ENCODE measurements at places on chromosomes 12 and 14.

DNA sequence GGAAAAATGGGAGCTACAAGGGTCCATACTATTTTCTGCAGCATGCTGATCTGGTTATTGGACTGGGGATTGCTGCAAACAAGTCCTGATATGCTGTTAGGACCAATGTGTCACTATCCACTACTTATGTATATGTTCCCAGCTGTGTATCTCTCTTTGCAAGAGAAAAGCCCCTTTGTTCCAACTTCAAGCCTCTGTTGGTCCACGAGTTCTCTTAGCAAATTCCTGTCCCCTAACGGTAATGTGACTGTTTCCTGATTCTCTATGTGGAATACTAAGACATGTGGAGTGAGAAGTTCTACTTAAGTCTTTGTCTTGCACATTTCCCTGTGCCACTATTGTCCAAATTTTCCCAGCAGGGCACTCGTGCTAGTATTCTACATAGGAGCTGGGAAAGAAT lies 557.7 kb downstream of the FSCB start:
- DNase-seq, result no peak

DNA sequence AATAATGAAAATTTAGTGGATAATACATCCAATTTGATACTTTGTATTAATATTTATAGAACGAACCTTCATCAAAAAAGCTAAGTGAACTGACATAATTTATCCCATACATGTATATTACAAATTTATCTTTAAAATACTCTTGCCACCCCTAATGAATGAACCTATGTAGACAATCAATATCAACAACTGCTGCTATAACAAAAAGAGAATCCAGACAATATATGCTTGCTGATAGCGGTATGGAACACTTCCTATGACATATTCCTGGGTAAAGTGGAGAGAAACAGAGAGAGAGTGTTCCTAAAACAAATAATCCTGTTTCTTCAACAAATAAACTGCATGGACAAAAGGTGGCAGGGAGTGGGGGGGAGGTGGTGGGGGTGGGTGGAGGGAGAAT lies 31.3 kb downstream of the TM7SF3 start:
- no peak for DNase-seq

GRCh38 chr14:104976198-104977007 lies 1.8 kb downstream of the AHNAK2 start:
- DNase-seq, result peak; percentile 65

- no peak for DNase-seq
Measured at GRCh38 chr14:53630336-53630735, 326.3 kb downstream of the BMP4 start.

GRCh38 chr12:105214670-105215375 lies 21.2 kb downstream of the APPL2 start:
- no peak for DNase-seq

DNA sequence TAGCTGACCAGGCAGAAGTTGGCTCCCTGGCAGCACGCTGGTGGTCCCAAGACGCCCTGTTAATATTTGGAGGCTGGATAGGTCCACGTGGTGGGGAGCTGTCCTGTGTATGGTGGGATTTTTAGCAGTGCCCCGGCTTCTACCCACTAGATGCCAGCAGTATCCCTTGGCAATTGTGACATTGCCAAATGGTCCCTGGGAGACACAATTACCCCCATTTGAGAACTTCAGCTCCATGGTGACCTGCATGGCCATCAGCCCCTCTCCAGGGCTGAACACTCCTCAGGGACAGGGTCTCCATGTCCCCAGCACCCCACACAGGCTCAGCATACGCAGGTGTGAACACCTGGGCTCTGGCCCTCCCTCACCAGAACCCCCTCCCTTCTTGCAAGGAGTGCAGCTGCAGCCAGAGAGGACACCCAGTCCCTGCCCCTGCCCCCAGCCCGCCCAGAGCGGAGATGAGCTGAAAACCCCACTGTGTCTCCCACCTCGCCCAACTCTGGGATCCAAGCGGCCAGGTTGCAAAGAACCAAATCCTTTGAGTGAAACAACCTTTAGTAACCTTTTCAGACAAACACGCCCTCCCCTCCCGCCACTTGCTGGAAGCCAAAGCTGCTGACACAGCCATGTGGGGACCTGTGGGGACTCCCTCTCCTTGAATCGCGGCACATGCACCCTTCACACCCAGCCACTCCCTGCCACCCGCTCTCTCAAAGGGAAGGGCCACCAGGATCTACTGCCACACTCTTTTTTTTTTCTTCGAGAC lies 120.4 kb downstream of the CALM1 start:
- DNase-seq, result no peak

GRCh38 chr12:121154793-121155375 lies 22.2 kb downstream of the P2RX7 start:
- DNase-seq, result no peak

DNA sequence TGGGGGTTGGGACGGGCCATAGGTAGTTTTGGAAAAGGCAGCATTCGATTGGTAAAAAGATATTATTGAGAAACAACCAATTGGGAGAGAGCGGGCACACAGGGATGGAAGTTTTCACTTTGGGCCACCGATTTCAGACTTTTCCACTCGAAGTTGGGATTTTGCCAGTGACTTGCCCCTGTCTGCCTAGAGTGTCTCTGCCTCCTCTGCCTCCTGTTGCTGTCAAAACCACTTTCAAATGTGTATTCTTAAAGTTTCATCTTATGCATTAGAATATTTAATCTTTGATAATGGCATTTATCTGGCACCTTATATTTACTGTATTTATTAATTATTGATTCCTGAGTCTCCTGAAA lies 182.3 kb downstream of the FUT8 start:
- DNase-seq, result no peak

DNA sequence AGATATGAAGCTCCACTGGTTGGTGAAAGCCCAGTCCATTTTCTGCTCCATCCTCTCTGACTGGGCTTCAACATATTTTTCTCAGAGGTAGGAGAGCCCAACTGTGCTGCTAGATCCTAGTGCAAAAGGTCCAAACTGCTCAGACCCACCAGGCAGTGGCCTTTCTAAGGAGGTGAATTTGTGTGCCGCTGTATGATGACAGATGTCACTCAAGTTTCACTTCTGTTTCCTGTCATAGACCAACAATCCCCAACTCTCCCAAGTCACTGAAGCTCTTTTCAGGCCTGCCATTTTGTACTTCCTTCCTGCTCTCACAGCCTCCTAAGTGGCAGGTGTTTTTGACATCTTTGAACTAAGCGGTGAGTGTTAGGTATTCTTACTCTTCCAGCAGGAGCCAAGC lies 16.4 kb upstream of the RNASE4 start:
- no peak for DNase-seq

DNA sequence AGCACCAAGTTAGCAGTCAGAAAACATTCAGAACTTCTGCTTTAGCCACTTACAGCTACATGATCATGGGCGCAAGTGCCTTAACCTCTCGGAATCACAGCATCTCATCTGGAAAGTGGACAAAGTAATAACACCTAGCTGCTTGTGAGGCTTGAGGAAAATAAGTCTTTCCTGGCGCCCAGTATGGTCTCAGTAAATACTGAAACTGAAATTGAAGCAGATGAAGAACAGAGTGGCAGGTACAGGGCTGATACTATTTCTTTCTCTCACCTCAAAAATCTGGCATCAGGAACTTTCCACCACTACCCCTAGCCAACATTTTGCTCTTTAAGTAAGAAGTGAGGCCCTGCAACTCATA lies 129.7 kb upstream of the FUT8 start:
- DNase-seq, result no peak

GRCh38 chr14:104805326-104805678 lies 4.4 kb downstream of the ZBTB42 start:
- no peak for DNase-seq

- DNase-seq, result no peak
Measured at GRCh38 chr12:108547686-108548085, 13.3 kb downstream of the SART3 start.

GRCh38 chr14:31029016-31029970 lies 3.1 kb upstream of the STRN3 start:
- no peak for DNase-seq

GRCh38 chr12:105032703-105033357 lies 46.7 kb downstream of the NOPCHAP1 start:
- DNase-seq, result no peak

DNA sequence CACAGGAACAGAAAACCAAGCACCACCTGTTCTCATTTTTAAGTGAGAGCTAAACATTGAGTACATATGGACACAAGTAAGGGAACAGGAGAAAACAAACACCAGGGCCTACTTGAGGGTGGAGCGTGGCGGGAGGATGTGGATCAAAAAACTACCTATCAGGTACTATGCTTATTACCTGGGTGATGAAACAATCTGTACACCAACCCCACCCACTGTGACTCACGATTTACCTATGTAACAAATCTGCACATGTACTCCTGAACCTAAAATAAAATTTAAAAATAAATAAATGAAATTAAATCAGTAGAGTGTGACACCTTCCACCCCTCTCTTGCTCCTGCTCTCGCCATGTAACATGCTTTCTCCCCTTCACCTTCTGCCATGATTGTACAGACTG lies 615.5 kb downstream of the RPL10L start:
- DNase-seq, result no peak

DNA sequence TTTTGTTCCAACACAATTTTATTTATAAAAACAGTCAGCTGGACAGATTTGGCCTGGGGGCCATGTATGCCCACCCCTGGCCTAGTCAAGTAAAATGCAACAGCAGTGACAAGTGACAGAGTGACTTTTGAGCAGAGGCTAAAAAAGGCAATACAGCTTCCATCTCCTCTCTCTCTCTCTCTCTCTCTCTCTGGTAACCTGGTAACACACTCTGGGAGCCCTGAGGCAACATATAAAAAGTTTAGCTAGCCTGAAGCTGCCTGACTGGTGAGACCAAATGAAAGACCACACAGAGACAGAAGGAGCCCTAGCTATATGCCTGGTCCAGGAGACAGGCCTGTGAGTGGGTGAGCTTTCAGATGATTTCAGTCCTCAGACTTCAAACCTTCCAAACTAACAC lies 105.4 kb downstream of the DENND5B start:
- no peak for DNase-seq

GRCh38 chr12:54603173-54603814 lies 14.8 kb upstream of the PPP1R1A start:
- DNase-seq, result no peak

- DNase-seq, result no peak
Measured at GRCh38 chr12:16072678-16073077, 161.5 kb downstream of the DERA start.

GRCh38 chr12:104057771-104058197 lies 6.5 kb upstream of the HCFC2 start:
- no peak for DNase-seq

DNA sequence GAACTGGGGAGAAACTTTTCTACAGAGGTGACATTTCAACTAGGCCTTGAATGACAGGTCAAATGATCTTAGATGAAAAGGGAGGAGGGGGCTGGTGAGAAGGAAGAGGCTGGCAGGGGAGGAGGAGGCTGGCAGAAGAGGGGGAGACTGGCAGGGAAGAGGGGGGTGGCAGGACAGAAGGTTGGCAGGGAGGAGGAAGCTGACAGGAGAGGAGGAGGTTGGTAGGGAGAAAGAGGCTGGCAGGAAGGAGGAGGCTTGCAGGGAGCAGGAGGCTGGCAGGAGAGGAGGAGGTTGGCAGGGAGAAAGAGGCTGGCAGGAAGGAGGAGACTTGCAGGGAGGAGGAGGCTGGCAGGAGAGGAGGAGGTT lies 63.4 kb upstream of the PPP4R3A start:
- DNase-seq, result no peak

GRCh38 chr12:79997096-79997791 lies 62.3 kb upstream of the PPP1R12A start:
- DNase-seq, result no peak

GRCh38 chr12:57441846-57442427 lies 7.4 kb downstream of the INHBC start:
- DNase-seq, result no peak

DNA sequence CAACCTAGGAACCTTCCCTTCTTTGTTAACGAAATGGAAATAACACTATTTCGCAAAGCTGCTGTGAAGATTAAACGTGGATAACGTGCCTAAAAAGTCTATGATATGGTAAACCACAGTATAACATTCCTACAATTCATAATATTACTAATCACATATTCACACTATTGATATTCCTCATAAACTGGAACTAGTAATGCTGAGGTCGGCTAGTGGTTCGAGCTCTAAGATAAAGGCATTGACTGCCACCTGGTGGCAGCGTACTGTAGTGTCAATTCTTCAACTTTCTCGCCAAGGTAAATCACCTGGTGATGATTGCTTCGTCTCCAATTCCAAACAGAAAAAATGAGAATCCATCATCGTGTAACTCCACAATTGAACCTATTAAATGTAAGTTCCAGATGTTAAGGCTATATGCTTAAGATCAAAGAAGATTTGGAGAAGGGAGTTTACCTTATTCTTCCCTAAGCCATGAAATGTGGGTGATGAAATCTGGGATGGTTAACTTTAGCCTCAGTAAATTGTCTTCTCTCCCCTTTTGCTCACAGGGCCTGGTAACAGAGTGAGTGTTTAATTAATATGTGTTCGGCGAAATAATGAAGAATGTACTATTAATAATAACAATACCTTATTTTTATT lies 197.5 kb upstream of the TMEM132C start:
- no peak for DNase-seq

DNA sequence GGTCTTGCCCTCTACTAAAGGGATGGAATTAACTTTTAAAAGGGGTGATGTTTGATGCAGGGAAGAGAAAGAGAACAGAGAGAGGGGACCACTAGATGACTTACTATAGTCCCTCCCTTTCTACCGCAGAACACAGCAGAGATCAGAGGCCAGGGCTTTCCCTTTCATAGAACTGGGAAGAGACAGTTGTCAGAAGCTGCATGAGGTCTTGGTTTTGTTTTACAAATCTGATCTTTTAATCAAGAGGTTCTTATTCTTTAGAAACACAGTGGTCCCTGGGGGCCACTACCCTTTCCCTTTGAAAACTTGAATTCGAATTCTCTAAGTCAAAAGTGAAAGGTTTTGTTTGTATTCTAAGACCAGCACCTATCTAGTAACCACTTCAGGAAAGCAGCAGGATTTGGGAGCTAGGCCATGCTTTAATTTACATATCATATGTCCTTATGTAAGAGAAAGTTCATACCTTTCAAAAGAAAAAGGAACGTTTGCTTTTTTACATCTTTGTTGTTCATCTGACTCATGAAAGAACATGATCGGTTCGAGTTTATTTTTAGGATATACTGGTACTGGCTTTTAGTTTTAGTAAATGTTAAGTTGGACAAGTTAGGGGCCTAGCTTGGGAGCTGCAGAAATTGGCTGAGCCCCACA lies 6.3 kb downstream of the FBXL14 start:
- DNase-seq, result no peak

DNA sequence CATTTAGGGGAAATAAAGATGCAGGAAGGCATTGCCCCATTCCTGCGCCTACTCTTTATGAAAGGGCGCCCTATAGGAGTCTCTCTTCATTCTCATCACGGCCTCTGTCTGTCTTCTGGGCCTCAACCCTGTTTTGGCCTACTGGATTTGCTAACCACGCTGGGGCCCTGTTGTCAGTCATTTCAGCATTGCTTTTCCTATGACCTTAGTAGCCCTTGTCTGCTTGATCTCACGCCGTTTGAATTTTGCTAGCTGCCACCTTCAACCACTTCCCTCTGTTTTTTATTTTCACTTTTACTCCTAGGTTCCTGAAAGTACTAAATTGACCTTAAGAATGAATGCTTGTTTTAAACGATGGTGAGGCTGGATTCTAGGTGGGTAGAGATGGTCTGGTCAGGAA lies 139.0 kb downstream of the SYNE2 start:
- DNase-seq, result no peak

GRCh38 chr12:31205054-31205453 lies 120.9 kb downstream of the SINHCAF start:
- DNase-seq, result no peak

- no peak for DNase-seq
Measured at GRCh38 chr12:77888611-77889010, 57.9 kb downstream of the NAV3 start.

All from D721Med (cell line).